Kidney glomerular epithelial cell (primary cell): ENCODE measurements at places on chromosomes 1 and 21.

DNA sequence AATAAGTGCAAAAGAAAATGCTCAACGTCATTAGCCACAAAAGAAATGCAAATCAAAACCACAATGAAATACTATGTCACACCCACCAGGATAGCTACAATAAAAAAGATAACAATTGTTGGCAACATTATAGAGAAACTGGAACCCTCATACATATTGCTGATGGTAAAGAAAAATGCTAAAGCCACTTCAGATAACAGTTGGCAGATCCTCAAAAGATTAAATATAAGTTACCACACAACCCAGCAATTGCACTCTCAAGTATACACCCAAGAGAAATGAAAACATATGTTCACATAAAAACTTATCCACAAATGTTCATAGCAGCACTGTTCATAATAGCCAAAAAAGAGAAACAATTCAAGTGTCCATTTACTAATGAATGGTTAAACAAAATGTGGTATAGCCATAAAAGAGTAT is 20.7 kb downstream of the TRIM33 start:
- DNase-seq = no peak

DNA sequence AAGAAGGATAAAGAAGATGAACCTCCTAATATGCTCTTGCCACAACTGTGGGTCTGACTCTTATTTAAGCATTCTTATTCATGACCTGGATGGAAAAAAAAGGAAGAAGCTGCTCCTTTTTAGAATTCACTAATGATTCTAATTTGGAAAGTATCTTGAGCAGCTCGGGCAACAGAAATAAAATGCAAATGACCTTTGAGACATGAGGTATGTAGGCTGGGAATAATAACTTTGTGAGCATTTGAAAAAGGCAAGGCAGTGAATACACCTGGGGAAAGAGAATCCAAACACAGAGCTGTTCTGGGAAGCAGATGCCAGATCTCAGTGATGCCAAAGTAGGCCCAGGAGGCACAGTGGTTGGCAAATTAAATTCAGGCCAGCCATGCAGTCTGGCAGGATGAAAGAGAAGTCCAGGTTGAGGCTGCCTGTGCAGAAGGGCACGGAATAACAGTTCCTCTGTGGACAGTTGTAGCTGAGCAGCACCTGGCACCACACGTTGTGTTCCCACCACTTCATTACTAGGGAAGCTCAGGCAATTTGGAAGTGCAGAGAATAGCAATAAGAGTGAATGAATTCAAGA is 320.8 kb upstream of the ST6GALNAC5 start:
- no peak for DNase-seq

- no peak for DNase-seq
Measured at GRCh38 chr1:93433407-93433961, 14.4 kb upstream of the FNBP1L start.

DNA sequence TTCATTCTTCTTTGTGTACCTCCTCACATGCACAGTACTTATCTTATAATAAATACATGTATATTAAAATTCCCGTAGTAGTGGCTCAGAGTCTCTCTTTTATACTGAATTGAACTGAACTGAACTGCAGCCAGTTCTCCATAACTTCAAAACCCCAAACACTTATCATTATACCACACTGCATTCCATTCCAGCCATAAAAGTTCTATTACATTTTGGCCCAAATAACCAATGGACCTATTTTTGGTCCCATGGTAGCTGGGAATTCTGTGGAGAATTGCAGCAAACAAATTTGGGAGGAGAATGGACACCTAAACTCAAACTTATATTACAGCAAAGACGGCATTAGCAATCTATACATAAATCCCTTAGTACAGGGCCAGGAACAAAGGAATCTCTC is 86.6 kb upstream of the C1orf87 start:
- no peak for DNase-seq

GRCh38 chr1:86183810-86184209 is 27.2 kb upstream of the COL24A1 start:
- no peak for DNase-seq

- no peak for DNase-seq
Measured at GRCh38 chr1:182561456-182561855, 27.6 kb downstream of the RNASEL start.

DNA sequence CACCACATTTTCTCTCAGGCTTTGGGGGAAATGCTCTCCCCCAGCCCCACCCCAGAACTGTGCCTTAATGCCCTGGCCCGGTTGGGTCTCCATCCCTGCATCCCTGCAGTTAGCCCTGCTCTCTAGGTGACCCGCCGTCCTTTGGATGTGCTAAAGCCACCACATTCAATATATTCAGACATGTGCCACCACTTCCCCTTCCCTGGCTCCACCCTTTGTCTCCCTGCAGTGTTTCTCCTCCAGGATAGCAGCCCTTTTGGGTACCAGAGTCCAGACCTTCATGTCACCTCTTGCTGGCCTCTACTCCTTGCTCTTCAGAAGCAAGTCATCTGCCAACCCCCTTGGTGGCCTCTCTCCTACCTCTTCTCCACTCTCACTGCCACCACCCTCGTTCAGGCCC is 41.8 kb downstream of the RUNX1 start:
- DNase-seq = no peak

DNA sequence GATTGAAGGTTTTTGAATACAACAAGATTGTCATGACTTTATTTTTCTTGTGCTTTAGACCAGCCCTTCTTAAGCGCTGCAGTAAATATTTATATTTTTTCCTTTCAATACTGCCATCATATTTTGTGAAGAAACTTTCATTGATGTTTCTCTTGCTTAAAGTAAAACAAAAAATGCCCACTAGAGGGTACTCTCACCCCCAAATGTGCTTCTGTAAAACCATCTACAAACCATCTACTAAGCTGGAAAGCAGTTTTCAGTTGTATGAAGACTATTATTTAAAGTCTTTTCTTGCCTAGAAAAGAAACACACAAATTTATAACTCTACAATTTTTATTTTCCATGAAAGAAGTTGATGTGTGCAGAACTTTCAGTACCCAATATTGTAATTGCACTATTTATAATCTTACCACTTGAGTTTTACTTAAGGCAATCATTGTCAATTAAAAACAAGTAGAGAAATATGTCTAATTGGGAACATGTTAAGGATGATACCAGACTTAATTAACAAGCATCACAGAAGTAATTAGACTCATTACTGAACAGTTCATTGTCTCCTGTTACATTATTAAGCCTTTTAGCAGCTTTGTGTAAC is 10.7 kb downstream of the LEPR start:
- peak; percentile 47 for DNase-seq

DNA sequence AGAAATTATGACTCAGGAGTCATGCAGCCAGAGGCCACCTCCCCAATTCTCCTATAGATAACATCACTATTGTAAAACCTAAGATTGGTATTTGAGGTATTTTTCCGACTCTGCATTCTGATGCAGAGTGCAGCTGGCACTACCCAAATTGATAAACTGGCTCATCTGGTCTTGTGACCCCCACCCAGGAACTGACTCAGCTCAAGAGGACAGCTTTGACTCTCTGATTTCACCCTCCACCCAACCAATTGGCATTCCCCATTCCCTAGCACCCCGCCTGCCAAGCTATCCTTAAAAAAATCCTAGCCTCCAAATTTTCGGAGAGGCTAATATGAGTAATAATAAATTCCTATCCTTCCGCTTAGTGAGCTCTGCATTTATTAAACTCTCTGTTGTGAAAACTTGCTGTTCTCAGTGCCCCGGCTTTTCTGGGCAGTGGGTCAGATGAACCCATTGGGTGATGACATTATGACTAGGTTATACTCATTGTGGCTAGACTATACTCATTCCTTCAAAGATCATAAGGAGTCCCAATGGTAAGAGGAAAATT is 39.4 kb upstream of the EPS15 start:
- DNase-seq = no peak

- DNase-seq = peak; percentile 25
Measured at GRCh38 chr1:205907794-205908193, 35.5 kb downstream of the SLC26A9 start.

GRCh38 chr1:203244776-203245175 is 15.3 kb upstream of the CHIT1 start:
- DNase-seq = no peak

DNA sequence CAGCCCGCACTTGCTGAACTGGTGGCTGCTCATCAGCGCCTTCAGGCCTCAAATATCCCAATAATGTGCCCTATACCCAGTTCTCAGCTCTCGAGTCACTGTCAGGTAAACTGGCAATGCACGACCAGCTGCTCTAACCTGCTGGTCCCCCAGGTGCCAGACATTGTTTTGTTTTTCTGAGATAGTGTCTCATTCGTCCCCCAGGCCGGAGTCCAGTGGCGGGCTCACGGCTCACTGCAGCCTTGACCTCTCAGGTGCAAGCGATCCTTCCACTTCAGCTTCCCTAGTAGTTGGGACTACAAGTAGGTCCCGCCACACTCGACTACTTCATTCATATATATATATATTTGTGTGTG is 1.0 kb upstream of the NADK start:
- DNase-seq = no peak

DNA sequence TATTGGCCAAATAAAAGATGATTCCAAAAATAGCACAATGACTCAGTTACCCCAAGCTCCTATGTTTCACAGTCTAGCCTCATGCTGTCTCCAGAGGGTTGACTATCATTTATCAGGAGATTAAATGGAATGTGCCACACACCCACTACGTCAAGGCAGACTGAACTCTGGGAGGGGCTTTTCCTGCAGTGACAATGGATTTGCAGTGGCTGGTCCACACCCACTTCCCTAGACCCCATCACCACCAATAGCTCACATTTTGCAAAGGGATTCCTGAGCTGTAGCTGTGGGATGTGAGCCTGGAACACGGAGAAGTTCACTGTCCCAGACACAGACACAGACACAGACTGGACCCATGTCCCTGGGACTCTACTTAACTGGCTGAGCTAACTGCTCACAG is 77.1 kb downstream of the HLCS start:
- DNase-seq = no peak

DNA sequence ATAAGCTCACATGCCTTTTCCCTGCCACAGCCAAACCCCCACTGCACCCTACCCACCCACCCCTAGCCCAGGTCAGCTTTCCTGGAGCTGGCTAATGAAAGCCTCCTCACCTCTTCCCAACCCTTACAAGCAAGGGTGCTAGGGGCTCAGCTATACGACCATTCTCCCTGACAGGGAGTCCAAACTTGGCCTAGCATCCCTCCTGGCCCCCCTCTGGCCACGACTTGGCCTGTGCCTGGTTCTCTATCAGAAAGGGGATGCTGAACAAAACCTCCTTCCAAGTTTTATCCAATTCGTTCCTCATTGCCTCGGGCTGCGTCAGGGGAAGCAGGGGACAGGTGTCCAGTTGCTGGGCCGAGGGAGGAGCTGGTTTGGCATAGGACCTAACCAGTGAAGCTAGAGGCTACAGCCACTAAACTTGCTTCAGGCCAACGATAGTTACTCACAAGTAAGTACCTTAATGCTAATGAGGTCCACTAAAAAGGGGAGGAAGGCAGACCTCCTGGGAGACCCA is 8.6 kb downstream of the TMEM81 start:
- no peak for DNase-seq

GRCh38 chr21:36211660-36212512 is 55.3 kb downstream of the DOP1B start:
- DNase-seq = peak; percentile 95

- no peak for DNase-seq
Measured at GRCh38 chr1:217431395-217431794, 199.5 kb downstream of the GPATCH2 start.

- DNase-seq = peak; percentile 16
Measured at GRCh38 chr1:42957880-42958487, 684 bp downstream of the SLC2A1 start.

DNA sequence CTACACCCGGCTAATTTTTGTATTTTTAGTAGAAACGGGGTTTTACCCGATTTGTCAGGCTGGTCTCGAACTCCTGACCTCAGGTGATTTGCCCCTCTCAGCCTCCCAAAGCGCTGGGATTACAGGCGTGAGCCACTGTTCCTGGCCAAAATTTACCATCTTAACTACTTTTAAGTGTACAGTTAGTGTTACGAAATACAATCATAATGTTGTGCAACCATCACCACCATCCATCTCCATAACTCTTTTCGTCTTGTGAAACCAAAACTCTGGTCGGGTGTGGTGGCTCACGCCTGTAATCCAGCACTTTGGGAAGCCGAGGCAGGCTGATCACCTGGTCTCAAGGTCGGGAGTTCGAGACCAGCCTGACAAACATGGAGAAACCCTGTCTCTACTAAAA is 14.1 kb upstream of the ZBTB40 start:
- no peak for DNase-seq

- DNase-seq = no peak
Measured at GRCh38 chr1:231893400-231894102, 267.0 kb downstream of the DISC1 start.

DNA sequence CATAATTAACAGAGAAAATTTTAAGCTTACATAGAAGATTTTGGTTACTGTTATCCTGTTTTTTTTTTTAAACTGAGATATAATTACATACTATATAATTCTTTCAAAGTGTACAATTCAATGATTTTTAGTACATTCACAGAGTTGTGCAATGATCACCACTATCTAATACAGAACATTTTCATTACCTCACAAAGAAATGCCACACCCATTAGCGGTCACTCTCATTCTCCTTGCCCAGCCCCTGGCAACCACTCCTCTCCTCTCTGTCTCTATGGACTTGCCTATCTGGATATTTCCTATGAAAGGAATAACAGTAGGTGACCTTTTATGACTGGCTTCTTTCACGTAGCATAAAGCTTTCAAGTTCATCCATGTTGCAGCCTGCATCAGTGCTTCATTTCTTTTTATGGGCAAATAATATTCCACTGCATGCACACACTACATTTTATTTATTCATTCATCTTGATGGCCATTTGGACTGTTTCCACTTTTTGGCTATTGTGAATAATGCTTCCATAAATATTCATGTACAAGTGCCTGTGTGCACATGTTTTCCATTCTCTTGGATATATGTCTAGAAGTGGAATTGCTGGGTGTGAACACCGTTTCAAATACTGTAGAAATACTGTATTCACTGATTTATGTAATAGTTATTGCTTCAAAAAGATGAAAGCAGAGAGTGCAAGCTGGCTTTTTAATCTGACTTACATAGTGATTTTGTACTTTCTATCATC is 26.5 kb downstream of the TAF5L start:
- no peak for DNase-seq

DNA sequence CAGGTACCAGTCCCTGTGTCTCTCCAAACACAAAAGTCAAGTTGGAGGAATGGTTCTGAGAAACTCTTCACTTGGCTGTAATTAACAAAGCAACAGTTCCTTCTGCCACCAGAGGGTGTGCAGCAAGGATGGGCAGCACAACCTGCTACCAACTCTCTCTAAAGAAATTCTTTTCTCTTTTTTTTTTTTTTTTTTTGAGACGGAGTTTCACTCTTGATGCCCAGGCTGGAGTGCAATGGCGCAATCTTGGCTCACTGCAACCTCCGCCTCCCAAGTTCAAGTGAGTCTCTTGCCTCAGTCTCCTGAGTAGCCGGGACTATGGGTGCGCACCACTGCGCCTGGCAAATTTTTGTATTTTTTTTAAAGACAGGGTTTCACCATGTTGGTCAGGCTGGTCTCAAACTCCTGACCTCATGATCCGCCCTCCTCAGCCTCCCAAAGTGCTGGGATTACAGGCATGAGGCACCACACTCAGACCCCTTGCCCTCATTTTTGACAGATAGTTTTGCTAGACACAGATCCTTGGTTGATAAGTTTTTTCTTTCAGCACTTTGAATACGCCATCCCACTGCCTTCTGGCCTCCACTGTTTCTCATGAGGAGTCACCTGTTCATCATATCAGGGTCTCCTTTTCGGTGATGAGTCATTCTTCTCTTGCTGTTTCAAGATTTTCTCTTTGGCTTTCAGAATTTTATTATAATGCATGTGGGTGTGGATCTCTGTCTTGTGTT is 12.1 kb upstream of the DEGS1 start:
- no peak for DNase-seq

GRCh38 chr1:1047963-1048362 is 26.1 kb downstream of the RNF223 start:
- no peak for DNase-seq
